ENCODE measurements at places on chromosomes 7 and 10. TPM values are rescaled to one million over a fixed set of nuclear protein-coding genes. Genes with fewer than 3 reads are reported as not detected.

Gene NMT2
- 41.1 TPM for polyA plus RNA-seq

Gene NPY4R2
- not detected for polyA plus RNA-seq

Gene ARHGEF5
- polyA plus RNA-seq: 18.5 TPM

Gene ELN
- polyA plus RNA-seq: 165 TPM

DNA sequence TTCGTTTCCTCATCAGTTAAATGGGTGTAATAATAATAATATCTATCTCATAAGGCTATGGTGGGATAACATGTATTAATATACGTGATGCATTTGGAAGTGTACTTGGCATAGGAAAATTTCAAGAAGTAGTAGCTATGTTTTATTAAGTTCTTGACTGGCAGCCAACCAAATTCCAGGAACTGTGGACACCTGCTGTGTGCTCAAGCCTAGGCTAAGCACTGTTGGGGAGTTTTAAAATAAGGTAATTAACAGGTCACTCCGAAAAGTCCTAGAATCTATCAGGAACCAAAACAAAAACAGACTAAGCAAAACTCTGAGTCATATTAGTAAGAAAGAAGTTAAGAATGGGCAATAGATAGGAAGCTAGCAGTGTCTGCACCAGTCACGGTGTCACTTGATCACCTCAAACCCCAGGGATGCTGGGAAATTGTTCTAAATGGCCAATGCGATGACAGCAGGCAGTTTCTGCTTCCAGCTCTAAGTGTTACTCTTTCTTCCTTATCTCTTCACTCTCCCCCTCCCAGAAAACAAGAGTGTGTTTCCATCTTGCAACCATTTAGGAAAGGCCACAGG lies 92.0 kb upstream of the GDF10 start:
- DNase-seq: no peak

DNA sequence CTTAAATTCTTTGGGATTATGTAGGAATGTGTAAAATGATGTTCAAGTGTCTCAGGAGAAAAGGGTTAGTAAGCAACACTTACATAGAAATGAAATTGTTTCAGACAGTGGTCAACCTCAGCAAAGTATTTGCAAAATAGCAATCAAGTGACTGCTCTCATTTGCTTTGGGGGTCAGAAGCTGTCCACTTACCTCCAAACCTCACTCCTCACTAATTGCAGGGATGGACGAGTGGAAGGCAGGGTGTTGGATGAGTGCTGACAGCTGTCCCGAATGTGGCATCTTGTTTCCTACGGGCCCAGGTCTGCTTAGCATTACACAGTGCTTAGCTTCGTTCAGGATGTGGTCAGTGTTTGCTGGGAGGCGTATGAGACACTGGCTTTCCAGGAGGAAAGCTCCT lies 437.0 kb downstream of the SUGCT start:
- DNase-seq: no peak

GRCh38 chr10:71755179-71755879 lies 18.0 kb downstream of the VSIR start:
- no peak for DNase-seq

DNA sequence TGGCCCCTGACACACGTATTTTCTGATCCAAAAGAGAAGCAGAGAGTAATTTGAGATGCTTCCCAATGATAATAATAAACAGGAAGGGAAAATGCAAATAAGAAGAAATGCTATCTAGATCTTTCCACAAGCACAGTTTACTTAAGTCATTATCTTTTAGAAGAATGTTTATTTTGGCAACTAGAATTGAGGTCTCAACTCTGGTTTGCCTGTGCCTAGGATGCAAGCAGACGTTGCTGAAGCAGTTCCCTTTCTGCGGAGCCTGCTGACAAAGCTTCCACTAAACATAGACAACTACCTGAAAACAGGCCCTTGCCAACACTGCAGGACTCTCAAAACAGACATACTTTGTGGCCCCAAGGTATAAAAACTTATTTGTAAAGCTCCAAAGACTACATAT lies 315.8 kb upstream of the POM121L12 start:
- no peak for DNase-seq

DNA sequence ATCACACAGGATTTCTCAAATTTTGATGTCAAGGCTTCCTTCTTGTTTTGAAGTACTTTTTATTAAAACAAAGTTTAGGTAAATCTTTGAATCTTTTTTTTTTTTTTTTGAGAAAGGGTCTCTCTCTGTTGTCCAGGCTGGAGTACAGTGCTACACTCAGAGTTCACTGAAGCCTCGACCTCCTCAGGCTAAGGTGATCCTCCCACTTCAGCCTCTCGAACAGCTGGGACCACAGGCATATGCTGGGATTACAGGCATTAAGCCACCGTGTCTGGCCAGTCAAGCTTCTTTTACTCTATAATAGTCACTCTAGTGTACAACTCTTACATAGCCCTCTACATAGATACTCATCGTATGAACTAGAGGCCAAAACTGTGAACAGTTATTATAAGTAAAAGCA lies 3.4 kb downstream of the RUFY2 start:
- no peak for DNase-seq

DNA sequence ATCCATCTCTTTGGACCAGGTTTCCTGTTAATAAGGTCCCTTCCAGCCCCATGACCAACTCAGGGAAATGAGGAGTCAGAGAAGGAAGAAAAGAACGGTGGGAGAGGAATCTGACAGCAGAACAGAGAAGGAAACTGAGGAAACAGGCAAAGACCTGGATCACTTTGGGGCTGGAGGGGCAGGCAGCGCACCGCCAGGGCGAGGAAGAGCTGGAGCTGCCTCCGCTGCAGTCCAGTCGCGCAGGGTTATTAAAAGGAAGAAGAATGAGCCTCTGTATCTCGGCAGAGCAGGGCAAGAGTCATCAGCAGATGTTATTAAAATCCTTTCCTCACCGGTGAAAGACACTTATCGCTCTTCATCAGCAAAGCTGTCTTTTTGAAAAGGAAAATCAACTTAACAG lies 37.7 kb upstream of the R3HCC1L start:
- no peak for DNase-seq

DNA sequence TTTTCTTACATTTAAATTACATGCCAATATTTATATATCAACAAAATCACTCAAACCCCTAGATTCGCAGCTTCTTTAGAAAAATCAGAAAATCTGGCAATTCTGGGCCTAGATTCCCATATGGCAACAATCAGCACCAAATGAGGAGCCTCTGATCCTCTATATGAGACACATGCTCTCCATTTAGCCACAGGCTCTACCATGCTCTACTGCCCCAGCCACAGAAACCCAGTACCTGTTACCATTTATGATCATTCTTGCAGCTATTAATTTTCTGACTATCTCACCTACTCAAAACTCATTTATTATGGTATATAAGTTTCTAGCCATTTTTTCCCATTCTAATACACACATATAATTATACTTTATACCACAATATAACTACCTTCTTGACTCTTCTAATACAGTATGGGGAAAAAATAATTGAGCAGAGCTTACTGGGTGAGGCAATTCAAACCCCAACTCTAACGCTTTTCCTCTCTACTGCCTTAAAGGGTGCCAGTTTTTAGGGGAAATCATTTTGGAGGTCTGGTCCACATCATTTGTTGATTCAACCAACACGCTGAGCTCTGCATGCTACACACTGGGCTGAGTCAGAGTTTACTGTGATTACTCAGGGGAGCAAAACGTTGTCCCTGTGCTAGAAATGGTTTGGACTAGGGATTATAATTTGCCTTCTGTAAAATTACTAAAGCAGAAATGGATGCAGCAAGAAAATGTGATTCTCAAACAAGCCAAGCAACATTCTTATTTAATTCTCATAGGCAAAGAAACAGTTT lies 11.6 kb downstream of the PDLIM1 start:
- no peak for DNase-seq

DNA sequence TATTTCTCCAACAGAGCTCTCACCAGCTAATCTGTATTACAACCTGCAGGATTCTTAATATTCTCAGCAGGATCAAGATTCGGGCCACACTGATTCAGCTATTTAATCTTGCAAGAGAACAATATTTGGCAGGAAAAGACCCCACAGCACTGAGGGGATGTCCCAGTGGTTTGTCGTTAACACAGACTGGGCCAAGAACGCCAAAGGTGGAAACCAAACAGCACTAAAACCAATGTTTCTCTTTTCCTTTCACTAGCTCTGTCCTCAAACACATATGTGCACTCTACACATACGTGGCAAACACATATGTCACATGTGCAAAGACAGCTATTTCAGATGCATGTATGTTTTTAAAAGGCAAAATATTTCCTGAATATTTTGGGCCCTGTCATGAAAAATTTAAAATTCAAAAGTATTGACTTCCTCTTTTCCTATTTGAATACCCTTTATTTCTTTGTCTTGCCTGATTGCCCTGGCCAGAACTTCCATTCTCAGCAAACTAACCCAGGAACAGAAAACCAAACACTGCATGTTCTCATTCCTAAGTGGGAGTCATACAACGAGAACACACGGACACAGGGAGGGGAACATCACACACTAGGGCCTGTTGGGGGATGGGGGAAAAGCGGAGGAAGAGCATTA lies 51.7 kb upstream of the NEBL start:
- DNase-seq: no peak

GRCh38 chr7:50185208-50185607 lies 92.2 kb upstream of the ZPBP start:
- DNase-seq: no peak

DNA sequence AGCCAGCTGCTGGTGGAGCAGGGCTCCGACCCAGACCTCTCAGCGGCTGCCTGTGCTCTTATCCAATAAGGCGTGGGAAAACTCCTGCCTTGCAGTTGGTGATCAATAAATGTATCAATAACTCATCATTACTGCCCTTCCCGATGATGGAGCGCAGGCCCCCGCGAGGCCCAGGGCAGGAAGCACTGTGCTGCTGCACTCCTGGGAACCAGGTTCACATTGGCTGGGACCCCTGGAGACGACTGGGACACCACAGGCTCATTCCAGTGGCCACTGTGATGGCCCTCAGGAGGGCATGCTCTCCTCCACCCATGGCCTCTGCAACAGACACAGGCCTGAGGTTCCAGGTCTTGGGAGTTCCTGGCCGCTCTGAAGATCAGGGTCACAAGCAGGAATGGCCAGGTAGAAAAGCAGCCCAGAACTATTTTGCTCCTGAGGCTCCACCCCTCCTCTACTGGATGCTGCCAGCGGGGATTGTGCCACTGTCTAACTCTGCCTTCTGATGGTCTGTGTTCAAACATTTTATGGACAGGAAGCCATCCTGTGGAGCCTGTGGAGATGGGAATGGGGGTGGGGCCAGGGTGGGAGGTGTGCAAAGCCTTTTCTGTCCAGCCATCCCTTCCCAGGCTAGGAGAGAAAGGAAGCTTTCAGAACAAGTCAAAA lies 287.4 kb upstream of the ZMIZ1 start:
- no peak for DNase-seq

DNA sequence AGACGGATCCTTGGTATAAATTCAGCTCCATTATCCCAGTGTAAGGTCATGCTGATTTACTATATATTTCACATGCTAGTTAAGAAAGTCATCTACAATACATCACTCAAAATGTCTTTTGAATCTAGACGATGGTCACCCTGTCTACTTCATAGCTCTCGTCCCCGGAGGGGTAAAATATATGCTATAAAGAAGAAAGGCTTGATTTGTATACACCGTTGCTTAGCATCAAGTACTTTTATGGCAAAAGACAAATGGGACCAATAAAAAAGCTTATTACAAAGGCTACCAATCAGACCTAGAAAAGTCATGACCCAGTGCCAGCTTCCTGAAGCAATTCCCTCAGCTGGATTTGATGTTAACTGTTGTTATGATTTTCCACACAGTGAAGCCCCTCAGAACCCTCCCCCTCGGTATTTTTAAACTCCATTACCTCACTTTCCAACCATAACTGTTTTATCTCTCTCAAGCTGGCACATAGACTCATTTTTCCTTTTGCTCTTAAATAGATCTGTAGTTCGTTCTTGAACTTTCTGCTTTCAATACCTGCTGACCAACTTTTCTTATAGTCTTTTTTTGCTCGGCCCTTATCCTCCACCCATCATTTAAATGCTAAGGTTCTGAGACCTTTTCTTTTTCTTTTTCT lies 104.9 kb downstream of the DOCK4 start:
- DNase-seq: no peak

DNA sequence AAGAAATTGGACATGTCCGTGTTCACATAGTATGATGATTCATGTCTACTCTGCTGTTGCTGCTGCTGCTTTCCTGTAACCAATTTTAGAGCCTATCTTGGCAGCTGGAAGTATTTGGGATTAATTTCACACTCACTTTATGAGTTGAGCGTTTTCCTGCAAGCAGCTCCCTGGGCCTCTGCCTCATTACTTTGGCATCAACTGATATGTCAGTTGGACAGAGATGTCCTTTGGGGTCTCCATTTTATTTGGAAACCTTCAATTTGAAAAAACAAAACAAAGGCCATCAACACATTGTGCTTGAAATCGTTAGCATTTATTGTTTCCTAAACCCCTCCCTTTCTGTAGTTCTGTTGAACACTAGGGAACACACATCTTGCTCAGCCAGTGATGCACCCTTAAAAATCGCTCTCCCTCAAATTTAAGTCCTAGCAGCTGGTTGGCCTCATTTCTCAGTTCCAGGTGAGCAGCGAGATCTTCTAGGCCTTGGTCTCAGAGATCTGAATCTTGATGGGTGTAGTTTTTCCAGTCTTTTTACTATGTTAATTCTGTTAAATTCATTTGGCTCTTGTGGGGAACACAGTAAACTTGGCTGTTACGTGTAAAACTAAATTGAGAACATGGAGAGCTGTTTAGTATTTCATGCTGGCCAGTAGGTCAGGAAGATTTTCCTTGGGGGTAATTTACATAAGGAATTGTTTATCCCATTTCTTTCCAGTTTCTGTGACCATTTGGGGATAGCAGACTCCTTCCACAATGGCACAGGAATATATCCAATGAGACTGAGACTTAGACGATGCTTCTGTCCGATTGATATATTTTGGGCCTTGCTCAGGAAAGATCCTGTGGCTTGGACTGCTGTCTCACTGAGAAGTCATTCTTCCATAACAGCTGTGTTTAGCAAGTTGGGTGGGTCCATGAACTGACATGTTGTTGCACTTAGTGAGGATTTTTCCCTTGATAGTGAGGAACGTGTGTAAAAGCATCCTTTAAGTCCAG lies 371.6 kb downstream of the BBS9 start:
- no peak for DNase-seq

- DNase-seq: no peak
These were observed 104.2 kb upstream of the RAB18 start for GRCh38 chr10:27399871-27400270.

DNA sequence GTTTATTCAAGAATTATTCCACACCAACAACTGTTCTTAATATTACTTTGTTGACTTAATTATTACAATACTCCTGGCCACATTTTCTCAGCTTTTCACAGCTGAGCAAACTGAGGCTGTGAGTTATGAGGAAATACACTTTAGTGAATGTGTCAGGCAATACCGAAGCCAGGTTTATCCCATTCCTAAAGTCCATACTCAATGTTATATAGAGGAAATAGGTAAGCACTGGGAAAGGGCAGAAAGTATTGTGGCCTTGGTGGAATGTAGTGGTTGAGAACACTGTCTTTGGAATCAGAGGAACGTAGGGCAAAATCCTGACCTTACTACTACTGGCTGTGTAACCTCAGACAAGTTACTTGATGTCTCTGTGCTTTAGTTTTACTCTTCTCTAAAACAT lies 110.8 kb downstream of the CD36 start:
- no peak for DNase-seq

DNA sequence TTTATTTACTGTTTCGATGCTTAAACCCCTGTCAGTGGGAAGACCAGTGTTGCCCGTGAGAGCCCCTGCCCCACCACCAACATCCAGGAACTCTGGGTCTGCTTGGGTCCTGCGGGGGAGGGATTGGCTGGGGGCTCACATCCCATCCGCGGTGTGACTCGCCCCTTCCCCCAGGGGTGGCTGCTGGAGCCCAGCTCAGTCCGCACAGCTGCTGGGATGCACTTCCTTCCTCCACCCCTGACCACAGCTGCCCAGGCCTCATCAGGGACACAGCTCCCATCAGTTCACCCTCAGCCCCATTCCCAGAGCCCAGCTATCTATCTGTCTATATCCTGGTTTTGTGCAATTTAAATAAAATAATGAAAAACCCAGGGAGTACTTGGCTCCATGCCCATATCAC lies 54.5 kb downstream of the JAKMIP3 start:
- DNase-seq: no peak
